NCI-H1105 (cell line): ENCODE measurements at places on chromosomes 3 and 15.
A peak's percentile ranks its signal among the peaks of the same experiment; 100 is the strongest.

DNA sequence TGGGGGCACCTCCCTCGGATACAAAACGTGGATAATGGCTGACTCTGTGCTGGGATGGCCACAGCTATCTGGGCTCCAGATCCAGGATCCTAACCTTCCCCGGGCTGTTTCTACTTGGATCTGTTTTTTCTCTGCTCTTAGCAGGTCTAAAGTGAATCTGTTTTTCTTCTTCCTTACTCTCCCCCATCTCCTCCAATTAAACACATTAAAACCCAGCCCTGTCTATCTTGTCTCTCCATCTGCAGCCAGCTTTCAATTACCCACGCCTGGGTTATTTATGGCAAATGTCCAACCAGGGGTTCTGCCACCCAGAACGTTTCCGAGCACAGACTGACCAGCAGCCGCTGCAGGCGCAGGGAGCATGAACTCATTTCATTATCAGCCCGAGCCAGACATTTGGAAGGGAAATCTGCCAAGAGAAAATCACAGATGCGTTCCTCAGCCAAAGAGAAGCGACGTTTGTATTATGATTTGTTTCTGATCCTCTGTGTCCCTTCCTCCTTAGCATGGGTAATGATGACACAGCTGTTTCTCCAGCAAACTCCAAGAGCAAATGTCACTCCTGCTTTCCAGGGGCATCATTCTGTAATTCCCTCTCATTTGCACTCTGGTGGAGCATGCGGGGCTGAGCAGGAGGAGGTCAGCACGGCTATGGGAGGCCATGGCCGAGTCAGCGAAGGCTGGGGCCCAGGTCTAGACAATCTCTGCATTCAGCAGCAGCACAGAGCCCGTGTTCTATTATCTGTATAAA is 42.0 kb downstream of the UMPS start:
- peak; percentile 78 for DNase-seq

- peak; percentile 91 for DNase-seq
Measured at GRCh38 chr3:162626172-162626571, 1129.6 kb downstream of the OTOL1 start.

GRCh38 chr3:128155616-128156360 is 2.5 kb downstream of the EEFSEC start:
- no peak for DNase-seq

DNA sequence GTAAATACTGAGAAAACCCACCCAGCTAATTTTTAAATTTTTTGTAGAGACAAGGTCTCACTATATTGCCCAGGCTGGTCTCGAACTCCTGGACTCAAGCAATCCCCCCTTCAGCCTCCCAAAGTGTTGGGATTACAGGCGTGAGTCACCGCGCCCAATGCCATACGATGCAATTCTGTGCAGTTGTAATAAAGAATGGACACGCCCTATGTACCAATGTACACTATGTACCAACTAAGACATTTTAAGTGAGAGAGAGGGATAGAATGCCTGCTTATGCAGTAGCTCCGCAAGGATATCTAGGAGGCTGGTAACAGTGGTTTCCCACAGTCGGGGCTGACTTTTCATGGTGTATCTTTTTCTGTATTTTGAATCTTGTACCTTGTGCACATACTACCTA is 14.6 kb downstream of the ZNF710 start:
- no peak for DNase-seq

DNA sequence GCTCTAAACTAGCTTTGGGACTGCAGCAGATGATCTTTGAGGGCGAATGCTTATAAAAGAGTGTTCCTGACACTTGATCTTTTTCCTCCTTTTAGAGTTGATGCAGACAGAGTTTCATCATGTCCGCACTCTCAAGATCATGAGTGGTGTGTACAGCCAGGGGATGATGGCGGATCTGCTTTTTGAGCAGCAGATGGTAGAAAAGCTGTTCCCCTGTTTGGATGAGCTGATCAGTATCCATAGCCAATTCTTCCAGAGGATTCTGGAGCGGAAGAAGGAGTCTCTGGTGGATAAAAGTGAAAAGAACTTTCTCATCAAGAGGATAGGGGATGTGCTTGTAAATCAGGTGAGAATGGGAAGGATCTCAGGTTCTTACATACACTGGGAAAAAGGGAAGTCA is 75.7 kb downstream of the KLHL25 start:
- no peak for DNase-seq

DNA sequence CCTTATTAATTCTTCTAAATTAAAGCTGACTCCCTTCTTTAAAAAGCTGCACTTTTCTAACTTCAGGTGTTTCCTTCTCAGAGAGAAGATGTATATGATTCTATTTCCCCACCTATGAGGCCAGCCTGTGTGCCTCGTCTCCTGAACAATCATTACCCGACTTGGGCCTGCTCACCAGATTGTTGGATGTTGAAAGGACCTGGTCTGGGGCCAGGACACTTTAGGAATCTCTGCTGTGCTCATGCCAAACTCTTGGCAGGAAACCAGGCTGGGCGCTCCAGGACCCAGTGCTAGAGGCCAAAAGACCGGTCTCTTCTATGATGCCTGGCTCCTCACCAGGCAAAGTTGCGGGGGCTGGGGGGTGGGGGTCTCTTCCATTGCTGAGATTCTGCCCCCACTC is 16.9 kb upstream of the LRRC31 start:
- no peak for DNase-seq

DNA sequence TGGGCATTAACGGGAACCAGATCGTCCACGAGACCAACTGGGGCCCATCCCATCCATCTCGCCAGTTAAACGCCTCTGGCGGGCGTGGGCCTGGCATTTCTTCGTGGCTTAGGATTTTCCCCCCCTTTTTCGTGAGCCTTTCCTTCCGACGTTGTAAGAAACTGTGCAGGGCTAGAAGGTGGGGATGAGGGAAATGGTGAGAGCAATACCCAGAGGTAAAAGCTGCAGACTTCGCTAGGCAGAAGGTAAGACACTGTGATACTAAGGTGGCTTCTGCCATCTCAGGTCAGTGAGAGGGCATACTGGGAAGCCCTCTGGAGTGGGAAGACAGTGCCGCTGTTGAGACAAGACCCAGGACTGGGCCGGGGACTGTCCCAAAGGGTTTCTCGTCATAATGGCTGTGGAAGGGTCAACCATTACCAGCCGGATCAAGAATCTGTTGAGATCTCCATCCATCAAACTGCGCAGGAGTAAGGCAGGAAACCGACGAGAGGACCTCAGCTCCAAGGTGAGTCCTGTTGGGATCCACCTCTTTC is 666 bp downstream of the MAPKBP1 start:
- no peak for DNase-seq

GRCh38 chr15:31799715-31800321 is 230.5 kb upstream of the CHRNA7 start:
- no peak for DNase-seq

- DNase-seq, result peak; percentile 51
Measured at GRCh38 chr3:9302425-9303181, 53.2 kb upstream of the SRGAP3 start.
